ENCODE measurements at places on chromosomes 16 and 17.

GRCh38 chr17:77515227-77515626 is 374.5 kb downstream of the SEC14L1 start:
- no peak for DNase-seq

- no peak for DNase-seq
Measured at GRCh38 chr16:52439171-52439701, 107.7 kb downstream of the TOX3 start.

DNA sequence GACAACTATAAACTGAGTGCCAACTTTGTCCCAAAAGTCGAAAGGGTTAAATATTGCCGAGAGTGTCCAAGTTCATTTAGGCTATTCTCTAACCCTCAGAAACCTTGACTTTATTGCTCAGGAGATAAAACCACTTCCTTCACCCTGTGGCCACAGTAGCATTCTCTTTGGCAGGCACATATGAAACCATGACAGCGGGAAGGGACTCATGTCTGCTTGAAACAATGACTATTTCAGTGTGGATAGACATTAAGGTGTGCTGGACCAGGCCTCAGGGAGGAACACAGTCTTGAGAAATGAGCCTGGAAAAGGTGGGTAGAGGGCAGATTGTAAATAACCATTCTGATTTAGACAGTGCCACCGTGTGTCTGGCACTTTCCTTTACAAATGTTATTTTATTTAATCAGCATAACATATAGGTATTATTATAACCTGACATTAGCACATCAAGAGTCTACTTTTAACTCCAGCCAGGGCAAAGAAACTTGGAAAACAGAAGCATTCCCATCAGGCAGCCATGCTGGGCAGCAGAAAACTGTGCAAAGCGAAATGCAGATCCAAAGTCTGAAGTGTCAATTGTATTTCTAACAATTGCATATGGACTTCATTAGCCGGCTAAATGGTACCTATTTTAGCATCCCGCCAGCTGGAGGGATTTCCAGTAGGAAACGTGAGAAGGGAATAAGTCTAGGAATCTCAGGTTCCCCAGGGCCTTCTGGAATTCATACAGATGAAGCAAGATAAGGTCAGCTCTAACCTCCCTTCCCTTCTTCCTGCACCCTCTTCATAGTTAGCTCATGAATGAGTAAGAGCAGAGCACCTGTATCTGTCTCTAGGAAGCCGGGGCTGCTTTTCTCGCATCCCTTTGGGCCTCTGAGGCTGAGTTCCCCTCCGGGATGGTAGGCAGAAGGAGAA is 212.8 kb upstream of the ELAC2 start:
- no peak for DNase-seq

- DNase-seq, result no peak
Measured at GRCh38 chr17:58572846-58573245, 58.4 kb upstream of the MTMR4 start.
